ENCODE measurements at places on chromosomes 16 and 17.

DNA sequence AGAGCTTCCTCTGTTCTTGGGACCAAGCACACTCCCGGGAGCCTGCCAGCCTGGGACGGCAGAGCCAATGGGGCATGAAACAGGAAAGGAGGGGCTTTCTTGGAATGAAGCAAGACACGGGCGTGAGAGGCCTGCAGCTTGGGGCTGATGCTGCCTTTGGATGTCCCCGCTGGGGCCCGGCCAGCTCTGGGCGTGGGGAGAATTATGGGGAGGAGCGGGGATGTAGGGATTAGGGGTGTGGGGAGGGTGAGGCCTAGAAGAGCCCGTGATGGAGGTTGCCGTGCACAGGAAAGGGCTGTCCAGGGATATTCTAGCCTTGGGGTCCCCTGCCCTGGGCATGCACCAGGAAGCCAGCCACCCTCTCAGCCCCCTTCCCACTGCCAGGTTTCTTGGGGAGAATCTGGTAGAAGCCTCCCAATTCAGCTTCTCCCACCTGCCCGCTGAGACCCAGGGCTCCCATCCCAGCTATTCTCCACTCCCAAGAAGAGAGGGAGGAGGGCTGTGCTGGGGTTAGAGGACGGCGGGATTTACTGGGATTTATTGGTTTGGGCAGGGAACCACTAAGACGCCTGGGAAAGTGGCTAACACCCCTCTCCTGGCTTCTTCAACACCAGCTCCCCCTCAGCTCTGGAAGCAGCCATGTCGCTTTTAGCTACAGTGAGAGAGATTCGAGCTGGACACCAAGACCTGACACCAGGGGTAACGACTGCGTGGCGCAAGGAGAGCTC is 20.0 kb upstream of the NXPH3 start:
- DNase-seq: no peak

- no peak for DNase-seq
Observed at GRCh38 chr16:3859889-3860288, 20.6 kb downstream of the CREBBP start.

GRCh38 chr17:50961282-50962220 is 95.4 kb upstream of the TOB1 start:
- no peak for DNase-seq

DNA sequence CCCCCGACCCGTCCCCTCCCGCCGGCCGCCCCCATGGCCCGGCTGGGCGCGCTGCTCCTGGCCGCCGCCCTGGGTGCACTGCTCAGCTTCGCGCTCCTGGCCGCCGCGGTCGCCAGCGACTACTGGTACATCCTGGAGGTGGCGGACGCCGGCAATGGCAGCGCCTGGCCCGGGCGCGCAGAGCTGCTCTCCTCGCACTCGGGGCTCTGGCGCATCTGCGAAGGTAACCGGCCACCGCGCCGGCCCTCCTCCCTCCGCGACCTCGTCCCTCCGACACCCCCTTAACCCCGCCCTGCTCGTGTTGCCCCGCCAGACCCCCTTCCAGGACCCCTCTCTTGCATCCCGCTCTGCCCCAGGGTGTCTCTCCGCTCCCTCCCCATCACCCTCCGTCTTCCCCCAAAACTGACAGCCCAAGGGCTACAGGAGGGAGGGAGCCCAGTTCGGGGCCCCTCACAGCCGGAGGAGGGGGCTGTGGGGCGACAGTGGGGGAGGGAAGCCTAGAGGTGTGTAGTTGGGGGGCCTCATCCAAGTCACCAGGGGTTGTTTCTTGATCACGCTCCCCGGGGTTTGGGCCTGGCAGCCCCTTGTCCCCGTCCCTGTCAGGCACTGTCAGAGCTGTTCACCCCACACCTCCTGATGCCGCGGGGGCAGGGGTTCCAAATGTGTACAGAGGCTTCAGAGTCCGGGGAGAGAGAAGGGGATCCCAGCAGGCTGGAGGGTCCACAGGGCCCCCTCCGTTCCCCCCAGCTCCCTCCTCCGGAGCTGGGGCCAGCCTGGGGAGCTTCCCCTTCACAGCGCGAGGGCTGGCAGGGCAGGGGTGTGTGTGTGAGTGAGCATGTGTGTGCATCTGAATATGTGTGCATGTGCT is 794 bp downstream of the TMEM235 start:
- DNase-seq: no peak

GRCh38 chr17:30148376-30148775 is 31.8 kb downstream of the NSRP1 start:
- no peak for DNase-seq

DNA sequence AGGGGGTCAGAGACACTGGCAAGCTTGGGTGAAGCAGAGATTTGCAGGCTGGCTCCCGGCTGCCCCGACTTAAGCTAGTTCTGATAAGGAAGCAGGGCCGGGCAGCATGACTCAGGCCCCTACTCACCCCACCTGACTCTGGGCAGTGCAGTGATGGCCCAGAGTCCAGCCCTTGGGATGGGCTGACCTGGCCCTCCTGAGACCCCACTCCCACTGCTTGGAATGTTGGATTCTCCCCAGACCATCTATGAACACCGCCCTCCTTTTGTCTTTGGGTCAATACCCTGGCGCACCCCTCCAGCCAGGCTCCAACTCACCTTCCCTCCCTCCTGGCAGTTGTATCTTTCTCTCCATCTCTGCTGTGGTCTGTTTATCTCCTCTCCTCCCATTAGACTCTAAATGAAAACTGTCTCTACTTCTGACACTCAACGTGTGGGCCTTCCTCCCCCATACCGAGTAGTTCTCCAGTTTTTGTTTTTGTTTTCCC is 21.0 kb downstream of the LGALS3BP start:
- DNase-seq: no peak

DNA sequence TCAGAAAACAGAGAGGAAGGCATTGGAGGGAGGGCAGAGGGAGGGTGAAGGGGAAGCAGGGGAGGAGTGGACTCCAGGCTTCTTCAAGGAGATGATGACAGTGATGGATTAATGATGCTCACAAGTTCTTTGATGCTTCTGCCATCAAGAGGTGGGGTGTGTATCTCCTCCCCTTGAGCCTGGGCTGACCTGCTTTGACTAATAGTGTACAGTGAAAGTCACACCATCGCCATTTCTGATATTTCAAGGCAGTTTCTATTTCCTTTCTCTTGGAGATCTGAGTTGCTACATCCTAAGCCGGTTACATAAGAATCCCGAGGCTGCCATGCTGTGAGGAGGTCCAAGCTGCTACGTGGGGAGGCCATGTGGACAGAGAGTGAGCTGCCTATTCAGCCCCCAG is 312.5 kb downstream of the MAF start:
- DNase-seq: no peak

DNA sequence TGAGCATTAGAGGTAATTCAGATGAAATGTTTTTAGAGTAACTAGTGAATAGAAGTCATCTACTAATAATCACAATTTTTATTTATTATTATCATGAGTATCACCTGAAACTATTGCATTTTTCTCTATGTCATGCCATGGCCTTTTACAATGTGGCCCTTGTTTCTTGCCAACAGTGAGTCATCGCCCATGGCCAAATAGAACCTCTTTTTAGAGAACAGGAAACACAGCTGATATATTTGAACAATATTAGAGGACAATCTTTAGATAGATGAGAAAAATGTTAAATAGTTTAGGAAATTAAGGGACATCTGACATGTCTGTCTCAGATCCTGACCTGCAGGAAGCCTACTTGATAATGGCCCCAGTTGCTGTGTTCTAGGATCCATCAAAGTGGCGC is 1584.4 kb upstream of the GOT2 start:
- DNase-seq: no peak

DNA sequence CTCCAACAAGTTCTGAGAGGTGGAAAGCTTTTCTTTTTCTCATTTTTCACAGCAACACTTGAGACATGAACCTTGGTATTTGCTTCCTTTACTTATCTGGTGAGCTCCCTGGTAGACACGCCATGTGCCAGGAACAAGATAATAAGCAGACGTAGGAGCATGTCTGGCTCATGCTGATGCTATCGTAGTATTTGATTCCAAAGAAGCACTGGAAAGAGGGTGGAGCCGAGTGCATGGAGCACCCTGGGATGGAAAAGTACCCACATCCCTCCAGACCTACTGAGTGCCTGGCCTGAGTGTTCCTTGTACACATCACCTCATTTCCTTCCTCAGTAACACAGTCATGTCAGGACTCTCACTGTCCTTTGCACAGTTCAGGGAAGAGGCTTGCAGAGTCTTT is 231.0 kb downstream of the CBLN1 start:
- DNase-seq: no peak

DNA sequence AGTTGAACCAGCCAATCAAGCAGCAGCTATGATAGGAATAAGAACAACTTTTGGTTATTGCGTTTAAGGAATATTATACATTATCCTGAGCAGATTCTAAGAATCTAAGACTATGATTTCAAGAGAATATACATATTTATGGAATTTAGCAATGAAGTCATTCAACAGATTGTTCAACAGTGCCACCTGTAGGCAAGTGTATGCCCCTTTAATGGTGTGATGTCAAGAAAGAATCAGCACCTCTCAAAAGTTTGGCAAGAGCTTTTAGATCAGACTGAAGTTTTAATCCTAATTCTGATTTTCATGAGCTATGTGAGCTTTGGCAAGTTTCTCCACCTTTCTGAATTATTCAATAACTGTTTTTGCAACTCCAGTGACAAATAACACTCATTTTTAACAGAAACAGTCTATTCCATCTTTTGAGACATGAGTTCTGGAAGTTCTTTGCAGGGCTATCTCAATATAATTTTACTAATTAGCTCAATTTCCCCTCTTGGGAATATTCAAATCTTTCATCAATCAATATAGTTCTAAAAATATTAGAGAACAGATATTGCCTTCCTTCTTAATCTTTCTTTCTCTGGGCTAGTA is 474.3 kb upstream of the TOM1L1 start:
- no peak for DNase-seq
